ENCODE measurements at places on chromosomes 4 and X. TPM values are rescaled to one million over a fixed set of nuclear protein-coding genes. Genes with fewer than 3 reads are reported as not detected.

SMIM43 gene
- 6.0 TPM for total RNA-seq

IL1RAPL1 gene
- 1.6 TPM for total RNA-seq

ETDB gene
- not detected for total RNA-seq

DRD5 gene
- not detected for total RNA-seq

SUPT20HL2 gene
- total RNA-seq: not detected

ASB11 gene
- not detected for total RNA-seq

PKD2 gene
- total RNA-seq: 107 TPM

CXCR3 gene
- not detected for total RNA-seq

DGKQ gene
- 12.5 TPM for total RNA-seq

SMIM20 gene
- 23.3 TPM for total RNA-seq

CAPN6 gene
- 0.16 TPM for total RNA-seq

HEPH gene
- total RNA-seq: 26.4 TPM

SH3BGRL gene
- 82.1 TPM for total RNA-seq

CTAG1A gene
- total RNA-seq: not detected

RIPPLY1 gene
- total RNA-seq: not detected

RHOXF1 gene
- total RNA-seq: not detected

TMPRSS11F gene
- not detected for total RNA-seq

FOXR2 gene
- total RNA-seq: not detected

ZFYVE28 gene
- total RNA-seq: 17.0 TPM

CLNK gene
- not detected for total RNA-seq

FAM149A gene
- 4.1 TPM for total RNA-seq

NKX3-2 gene
- total RNA-seq: under 0.01 TPM

NXF2 gene
- total RNA-seq: not detected

BMX gene
- not detected for total RNA-seq

CFI gene
- 0.61 TPM for total RNA-seq

TENM3 gene
- total RNA-seq: 28.4 TPM

XG gene
- 8.0 TPM for total RNA-seq

CXorf65 gene
- total RNA-seq: not detected

TLR1 gene
- total RNA-seq: 1.5 TPM

NIPAL1 gene
- 0.36 TPM for total RNA-seq

RTL9 gene
- 0.24 TPM for total RNA-seq

SPANXD gene
- total RNA-seq: not detected

CFAP97 gene
- 49.2 TPM for total RNA-seq

CENPE gene
- total RNA-seq: 2.4 TPM

CSAG2 gene
- total RNA-seq: not detected

SH2D1A gene
- total RNA-seq: not detected

TEX11 gene
- not detected for total RNA-seq

CLDN22 gene
- total RNA-seq: under 0.01 TPM

PCSK1N gene
- total RNA-seq: 0.49 TPM

KIF4A gene
- 2.3 TPM for total RNA-seq

ARSJ gene
- 41.5 TPM for total RNA-seq

ACOT9 gene
- 52.6 TPM for total RNA-seq

GSX2 gene
- not detected for total RNA-seq

GABRE gene
- 137 TPM for total RNA-seq

ABLIM2 gene
- 0.12 TPM for total RNA-seq

Measured in hair follicle dermal papilla cell (primary cell).